Stomach (tissue), 19 donors: ENCODE measurements at places on chromosomes 11 and 22. TPM values are rescaled to one million over a fixed set of nuclear protein-coding genes. Genes with fewer than 3 reads are reported as not detected.

DNA sequence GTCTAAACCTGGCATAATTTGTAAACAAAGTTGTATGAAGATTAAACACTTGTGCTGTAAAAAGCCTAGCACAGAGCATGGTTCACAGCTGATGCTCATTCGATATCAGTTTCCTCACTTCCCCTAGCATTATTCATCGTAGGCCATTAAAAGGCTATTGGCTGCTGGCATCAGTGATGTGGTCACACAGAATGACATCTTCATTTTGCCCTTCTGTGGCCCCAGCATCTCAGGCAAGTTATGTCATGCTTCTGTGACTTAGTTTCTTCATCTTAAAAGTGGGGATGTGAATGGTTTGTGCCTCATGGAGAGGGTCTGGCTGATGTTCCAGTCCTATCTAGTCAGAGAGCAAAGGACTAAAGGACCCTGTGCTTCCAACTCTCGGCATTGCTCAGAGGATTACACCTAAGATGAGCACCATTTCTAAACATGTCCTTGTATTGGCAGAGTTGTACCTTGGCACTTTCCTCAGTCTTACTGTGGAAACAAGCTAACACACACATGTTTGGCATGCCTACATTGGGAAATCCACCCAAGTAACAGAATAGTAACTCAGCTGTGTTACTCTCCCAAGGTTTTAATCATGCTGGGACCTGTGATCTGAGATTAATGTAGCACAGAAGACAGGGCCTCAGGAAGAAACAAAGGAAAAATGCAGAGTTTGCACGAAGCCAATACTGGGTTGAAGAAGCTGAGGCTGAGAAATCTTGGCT, 83.5 kb upstream of the OR9Q1 start:
- no peak for DNase-seq

GRCh38 chr22:24566899-24567511, 11.2 kb downstream of the SNRPD3 start:
- DNase-seq, result no peak

GRCh38 chr11:57868491-57868890, 106.9 kb downstream of the CTNND1 start:
- no peak for DNase-seq

DNA sequence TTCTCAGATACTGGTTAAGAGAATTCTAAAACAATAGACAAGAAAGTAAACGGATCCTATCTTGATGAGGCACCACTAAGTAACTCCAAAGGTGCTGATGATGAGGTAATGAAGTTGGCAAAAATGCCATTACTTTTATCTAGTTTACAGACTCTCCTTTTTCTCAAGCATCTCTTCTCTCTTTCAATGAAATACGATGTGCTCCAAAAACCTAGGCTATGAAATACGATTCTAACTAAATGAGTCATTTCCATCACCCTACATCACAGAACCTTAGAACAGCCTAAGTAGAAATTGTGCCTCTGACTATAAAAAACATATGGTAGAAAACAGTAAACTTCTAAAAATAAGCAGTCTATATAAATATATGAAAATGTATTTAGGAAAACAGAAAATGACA, 58.9 kb upstream of the ARHGAP32 start:
- no peak for DNase-seq

GRCh38 chr11:119339589-119340334, 921 bp downstream of the C1QTNF5 start:
- peak; percentile 91 for DNase-seq

GRCh38 chr22:43080616-43081015, 8.6 kb downstream of the TTLL1 start:
- no peak for DNase-seq

GRCh38 chr11:101567071-101567470, 16.7 kb downstream of the TRPC6 start:
- peak; percentile 17 for DNase-seq

- no peak for DNase-seq
These were observed 4.3 kb downstream of the TMEM132A start for GRCh38 chr11:60928563-60929001.

DNA sequence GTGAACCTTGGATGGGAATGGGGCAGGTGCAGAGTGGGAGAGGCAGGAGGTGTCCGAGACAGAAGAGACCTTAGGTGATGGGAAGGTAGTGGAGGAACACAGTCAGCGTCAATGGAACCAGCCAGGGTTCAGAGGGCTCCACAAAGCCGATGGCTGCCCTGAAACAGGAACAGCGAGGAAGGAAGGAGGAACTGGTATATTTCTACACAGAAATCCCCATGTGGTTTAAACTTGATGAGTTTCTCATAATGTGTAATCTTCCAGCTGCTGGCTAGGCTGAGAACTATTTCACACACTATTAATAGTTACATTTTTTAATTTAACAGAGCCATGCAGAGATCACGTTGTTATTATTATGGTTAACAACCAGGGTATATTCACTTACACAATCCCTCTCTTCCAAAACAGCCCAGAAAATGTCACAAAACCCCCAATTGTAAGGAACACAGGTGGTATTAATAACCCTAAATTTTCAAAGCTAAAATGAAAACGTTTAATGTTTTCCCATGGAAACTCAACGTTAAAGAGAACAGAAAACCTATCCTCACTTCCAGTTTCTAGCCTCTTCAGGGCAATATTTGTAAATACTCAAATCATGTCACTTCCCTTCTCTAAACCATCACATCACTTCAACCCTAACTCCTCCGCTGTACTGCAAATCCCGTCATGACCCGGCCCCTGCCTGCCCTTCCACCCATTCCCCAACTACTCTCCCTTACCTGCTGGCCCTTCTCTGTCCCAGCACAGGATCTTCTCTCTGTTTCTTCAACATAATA, 74.5 kb upstream of the ARFGAP3 start:
- DNase-seq, result no peak

DNA sequence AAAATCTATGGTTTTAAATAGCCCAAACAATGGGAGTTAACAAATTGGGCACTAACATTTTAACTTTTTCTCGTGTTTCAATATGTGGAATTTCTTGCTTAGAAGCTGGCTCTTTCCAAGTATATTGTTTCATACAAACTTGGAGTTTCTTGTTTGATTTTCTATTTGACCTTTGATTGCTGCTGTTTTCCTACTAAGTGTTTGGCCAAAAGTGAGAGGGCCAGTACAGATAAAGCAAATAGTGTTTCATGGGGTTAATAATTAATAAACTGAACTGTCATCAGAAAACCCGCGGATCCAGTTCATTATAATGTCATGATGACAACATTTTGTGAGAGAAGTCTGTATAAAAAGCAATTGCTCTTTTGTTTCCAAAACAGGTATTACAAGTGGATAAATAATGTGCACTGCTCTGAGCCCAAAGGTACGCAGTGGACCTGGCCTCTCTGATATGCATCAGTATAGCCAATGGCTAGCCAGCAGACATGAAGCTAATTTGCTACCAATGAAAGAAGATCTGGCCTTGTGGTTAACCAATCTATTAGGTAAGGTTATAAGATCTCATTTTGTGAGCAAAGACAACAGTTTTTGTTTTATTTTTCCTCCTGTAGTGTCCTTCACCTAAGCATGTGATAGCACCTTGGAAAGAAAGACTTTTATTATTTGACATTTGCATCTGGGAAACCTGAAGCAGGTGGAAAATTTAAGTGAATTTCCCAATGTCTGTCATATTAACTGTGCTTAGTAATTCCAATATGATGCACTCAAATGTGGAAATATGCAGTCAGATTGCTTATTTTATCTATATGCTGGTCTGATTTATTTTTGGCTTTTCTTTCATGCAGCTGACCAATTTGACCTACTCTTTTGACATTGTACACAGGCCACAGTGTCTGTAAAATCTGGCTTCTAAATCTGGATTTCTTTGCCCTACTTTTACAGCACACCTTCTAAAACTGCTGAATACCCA, 8.3 kb downstream of the GAS2 start:
- DNase-seq, result peak; percentile 31

DNA sequence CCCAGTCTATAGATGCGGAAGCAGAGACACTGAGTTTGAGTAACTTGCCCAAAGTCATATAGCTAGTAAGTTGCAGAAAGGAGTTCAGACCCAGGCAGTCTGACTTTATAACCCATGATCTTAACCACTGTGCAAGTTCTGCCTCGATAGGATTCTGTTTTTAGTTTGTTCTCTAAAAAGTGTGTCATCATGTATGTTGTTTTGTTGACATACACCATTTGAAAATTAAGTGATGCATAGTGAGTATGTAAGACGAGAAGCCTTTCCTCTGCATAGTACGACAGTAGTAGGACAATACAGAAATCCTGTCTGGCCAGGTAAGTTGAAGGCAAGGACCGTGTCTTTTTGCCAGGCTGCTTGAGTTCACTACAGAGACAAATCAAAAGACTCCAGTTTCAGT, 3.3 kb downstream of the ZC3H12C start:
- DNase-seq, result no peak

DNA sequence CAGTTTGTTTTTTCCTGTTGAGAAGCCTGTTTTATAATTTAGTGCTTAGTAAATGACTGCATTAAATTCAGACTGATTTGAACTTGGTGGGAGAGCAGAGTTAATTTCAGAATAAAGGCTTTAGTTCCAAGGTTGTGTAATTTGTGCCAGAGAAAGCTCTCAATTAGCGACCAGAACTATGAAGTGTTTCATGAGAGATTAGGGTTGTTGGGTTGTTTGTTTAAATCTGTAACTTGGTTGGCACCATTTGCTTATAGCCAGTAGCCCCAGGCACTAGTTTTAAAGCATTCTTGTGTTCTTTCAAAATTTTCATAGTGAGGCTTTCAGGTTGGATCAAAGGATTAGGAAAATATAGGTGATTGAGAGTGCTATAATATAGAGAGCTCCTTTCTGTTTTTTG, 25.5 kb downstream of the UVRAG start:
- DNase-seq, result no peak

- no peak for DNase-seq
These were observed 43.6 kb downstream of the LRRC32 start for GRCh38 chr11:76626921-76627401.

DNA sequence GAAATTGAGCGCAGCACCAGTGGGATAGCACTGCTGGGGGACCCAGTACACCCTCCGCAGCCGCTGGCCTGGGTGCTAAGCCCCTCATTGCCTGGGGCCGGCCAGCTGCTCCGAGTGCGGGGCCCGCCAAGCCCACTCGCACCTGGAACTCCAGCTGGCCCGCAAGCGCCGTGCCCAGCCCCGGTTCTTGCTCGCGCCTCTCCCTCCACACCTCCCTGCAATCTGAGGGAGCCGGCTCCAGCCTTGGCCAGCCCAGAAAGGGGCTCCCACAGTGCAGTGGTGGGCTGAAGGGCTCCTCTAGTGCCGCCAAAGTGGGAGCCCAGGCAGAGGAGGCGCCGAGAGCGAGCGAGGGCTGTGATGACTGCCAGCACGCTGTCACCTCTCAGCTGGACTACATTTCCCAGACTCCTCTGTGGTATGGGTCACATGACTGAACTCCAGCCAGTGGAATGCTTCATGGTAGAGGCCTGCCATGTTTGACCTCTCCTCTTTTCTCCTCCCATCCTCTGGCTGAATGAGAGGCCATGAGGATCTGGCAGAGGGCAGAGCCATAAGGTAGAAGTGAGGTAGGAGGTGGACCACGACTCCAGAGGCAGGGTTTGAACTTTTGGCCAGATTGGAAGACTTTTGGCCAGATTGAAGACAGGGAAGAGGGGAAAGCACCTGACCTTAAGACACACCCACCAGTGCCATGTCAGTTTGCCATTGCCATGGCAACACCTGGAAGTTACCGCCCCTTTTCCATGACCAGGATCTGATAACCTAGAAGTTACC, 6.2 kb downstream of the MRGPRD start:
- DNase-seq, result no peak

DNA sequence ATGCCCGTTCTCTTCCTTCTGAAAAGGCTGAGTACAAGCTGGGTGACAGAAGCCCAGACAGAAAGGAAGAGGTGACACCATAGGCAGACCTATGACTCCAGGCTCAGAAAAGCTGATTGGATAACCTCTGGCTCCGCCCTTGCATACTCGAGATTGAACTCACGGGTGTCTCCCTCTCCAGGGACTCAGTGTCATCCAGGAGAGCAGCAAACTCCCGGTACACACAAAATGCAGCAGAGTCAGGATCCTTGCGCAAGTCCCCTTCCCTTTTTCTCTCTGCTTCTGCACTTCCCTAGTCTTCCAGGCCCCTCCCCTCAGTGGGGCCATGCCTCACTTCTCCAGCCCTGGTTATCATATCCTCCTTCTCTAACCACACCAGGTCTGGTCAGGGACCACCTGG, 9.8 kb downstream of the SCN4B start:
- DNase-seq, result no peak

- no peak for DNase-seq
These were observed 133.8 kb downstream of the OSBP2 start for GRCh38 chr22:30828187-30829155.

GRCh38 chr11:119752946-119753345, 23.9 kb upstream of the NECTIN1 start:
- DNase-seq, result no peak

DNA sequence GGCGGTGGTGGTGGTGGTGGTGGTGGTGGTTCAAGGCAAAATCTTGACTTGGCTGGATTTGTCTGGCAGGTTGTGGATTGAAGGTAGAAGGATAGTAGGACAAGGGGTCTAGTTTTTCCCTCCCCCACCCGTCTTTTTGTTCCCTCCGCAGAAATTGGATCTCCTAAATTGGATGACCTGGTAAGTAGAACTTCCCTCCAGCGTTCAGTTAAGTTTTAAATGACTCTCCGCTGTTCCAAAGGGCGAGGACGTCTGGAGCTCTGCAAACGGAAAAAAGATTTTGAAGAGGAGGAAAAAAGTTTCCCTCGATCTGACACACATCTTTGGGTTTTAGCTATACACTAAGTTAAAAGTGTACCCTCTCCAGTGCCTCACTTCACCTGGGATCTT, 422 bp upstream of the LGR4 start:
- no peak for DNase-seq

DNA sequence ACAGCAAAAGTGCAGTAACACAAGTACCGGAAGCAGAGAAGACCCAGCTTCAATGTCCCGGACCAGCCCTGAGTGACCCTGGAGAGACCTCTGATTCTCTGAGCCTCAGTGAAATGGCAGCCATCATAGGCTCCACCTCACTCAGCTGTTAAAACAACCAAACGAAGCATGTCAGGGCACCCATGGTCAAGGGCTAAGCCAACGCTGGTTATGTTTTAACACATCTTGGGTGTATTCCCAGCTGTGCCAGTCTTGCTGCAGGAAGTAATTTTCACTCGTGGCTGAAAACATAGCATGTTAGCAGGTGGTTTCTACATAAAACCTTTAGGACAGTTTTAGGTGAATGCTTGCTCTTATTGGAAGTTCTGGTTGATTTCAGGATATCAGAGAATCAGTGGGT, 30.9 kb downstream of the LMO2 start:
- no peak for DNase-seq

The TUBA8 gene
- polyA plus RNA-seq, result 4.1 TPM

The DEFB131B gene
- polyA plus RNA-seq, result not detected

The PPP1CA gene
- 153 TPM for polyA plus RNA-seq

The SLC17A6 gene
- polyA plus RNA-seq, result not detected

The GAL gene
- not detected for polyA plus RNA-seq

The KBTBD3 gene
- polyA plus RNA-seq, result 2.0 TPM

The APOA4 gene
- polyA plus RNA-seq, result 0.46 TPM

The FXYD6 gene
- polyA plus RNA-seq, result 25.6 TPM

The CHRM4 gene
- polyA plus RNA-seq, result not detected

The MS4A4A gene
- polyA plus RNA-seq, result 12.0 TPM

The USP2 gene
- 7.8 TPM for polyA plus RNA-seq
